Naive thymus-derived CD4-positive, alpha-beta T cell (primary cell): ENCODE measurements at places on chromosomes 7 and 10. TPM values are rescaled to one million over a fixed set of nuclear protein-coding genes. Genes with fewer than 3 reads are reported as not detected.

- no peak for DNase-seq
Measured at GRCh38 chr7:33601101-33601500, 304.2 kb upstream of the BMPER start.

DNA sequence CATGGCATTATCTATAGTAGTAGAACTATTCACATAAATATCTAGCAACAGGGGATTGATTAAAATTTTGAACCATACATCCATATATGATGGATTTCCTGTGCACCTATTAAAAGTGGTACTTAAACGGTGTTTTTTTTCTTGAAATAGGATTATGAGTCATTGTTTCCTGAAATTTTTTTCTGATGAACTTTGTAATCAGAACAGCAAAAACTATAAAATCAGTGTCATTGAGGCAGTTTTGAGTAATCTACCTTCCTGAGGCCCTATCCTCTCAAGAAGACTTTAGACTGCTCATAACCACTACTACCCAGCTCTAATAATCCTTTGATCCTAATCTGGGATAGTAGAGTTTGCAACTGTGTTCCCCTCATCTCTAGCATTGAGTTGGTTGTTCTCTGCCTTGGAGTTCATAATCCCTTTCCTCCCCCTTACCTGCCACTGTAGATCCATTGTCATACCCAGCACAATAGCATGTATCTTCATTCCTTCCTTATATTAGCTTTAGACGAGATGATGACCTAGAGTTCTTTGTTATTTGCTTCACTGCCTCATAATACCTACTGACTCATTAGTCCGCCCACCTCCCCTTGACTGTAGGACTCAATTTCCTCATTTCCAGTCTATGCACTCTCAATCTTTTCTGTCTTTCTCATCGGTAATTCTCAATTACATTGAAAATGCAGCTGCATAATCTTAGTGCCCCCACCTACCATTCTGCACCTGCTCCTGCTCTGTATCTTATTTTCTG, 133.4 kb downstream of the LRRC4 start:
- no peak for DNase-seq

Gene PEX1
- polyA plus RNA-seq: 9.8 TPM

DNA sequence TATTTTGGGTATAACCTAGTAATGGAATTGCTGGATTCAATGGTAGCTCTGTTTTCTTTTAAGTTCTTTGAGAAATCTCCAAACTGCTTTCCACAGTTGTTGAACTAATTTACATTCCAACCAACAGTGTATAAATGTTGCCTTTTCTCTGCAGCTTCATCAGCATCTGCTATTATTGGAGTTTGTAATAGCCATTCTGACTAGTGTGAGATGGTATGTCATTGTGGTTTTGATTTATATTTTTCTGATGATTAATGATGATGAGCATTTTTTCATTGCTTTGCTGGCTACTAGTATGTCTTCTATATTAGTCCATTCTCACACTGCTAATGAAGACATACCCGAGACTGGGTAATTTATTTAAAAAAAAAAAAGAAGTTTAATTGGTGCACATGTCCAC, 248.6 kb upstream of the MAGI2 start:
- no peak for DNase-seq

Gene NPSR1
- not detected for polyA plus RNA-seq

DNA sequence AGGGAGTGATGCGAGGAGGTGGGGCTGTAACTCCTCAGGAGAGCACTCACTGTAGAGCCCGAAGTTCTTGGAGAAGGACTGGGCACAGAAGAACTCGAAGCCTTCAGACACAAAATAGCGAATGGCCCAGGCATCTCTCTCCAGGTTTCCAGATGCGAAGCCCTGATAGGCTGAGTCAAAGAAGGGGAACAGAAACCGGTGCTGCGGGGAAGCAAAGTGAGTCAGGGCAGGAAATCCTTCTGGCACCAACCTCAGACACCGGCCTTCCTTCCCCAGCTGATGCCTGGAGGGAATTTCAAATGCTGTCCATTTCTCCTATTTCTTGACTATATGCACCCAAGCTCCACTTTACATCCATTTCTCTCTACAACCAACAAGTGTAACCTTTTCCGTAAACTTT, 26.8 kb downstream of the GOT1 start:
- no peak for DNase-seq

GRCh38 chr7:17105701-17106100, 192.8 kb upstream of the AHR start:
- no peak for DNase-seq

- no peak for DNase-seq
Measured at GRCh38 chr7:78185149-78185745, 386.7 kb downstream of the PHTF2 start.

Gene SLC29A3
- polyA plus RNA-seq: 4.8 TPM

DNA sequence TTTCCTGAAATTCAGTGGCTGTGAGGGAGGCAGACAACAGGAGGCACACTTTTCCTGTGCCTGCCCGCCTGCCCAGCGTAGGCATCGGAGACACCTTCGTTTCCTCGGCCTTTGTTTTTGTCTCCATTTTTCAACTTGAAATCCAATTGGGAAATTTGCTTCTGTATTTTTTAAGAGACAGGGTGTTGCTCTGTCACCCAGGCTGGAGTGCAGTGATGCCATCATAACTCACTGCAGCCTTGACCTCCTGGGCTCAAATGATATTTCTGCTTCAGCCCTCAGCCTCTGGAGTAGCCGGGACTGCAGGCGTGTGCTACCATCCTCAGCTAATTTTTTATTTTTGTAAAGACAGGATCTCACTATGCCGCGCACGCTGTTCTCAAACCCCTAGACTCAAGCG, 116.8 kb downstream of the CYTH3 start:
- no peak for DNase-seq

DNA sequence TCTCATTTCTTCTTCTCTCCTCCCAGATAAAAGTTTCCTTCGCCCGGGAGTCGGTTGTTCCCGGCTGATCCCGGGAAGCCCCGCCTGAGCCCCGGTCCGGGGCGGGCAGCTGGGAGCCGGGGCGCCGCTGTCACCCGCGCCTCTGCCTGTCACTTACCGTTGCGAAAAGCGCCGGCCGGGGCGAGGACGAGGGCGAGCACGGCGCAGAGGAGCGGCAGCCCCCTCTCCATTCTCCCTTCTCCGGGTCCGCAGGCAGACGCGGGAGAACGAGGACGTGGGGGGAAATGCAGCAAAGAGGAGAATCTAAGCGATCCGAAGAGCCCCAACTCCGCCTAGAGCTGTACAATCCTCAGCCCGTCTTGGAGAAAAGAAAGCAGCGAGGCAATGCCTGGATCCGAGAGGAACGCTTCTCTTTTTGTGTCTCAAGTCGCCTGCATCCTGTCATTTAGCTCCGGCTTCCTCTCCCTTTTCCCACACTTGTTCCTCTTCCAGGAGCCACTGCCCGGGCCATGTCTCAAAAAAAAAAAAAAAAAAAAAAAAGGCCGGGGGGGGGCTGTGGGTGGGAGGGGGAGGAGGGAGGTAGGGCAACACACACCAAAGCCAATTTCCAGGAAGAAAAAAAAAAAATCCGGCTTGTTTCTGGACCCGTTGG, at the start of gene NRP1:
NRP1 (minus strand) TSS at position 515 of the 652 bp plus-strand sequence; CDS start at position 230, 285 bp downstream.
- no peak for DNase-seq

DNA sequence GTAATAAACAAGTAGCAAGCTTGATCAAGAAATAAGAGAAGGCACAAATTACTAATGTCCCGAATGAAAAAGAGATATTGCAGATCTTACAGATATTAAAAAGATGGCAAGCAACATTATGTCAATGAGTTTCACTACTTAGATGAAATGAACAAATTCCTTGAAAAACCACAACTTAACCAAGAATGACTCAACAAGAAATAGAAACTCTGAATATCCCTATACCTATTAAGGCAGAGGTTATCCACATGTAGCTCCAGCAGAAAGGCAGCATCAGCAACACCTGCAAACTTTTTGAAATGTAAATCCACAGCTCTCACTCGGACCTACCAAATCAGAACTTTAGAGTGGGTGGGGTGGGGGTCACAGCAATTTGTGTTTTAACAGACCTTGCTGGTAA, 33.6 kb downstream of the PDE1C start:
- DNase-seq: no peak

Gene VWDE
- 0.76 TPM for polyA plus RNA-seq

Gene MEST
- 7.0 TPM for polyA plus RNA-seq
